ENCODE measurements at places on chromosomes 4 and X.

DNA sequence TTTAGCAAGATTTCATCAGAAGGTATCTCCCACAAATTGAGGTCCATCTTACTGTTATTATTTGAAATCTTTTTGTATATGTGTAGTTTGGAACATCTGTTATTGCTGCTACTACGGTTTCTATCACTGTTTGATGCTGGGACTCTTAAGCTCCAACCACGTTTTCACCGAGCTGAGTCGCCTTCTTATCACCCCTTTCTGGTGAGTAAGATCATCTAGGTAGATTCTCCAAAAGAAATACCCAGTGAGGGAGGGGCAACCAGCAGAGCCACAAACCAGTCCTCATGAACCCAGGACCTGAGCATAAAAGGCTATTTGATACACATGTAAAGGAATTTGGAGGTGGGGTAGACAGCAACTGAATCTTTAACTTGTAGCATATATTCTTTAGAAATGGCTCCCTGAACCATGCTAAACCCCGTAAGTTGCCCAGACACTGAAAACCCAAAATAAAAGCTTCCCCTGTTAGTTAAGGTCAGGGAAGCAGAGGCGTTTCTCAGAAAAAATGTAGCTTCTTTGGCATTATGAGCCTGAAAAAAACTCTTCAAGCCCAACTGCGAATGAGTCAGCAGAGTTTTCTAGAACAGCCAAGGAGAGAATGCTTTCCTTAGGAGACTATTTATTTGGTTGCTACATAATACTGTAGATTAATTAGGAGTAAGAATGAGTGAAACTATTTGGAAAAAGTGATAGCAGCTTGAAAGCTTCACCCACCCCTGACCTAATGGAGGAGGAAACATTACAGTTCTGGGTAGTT is 53.8 kb upstream of the ATXN3L start:
- DNase-seq, result no peak

DNA sequence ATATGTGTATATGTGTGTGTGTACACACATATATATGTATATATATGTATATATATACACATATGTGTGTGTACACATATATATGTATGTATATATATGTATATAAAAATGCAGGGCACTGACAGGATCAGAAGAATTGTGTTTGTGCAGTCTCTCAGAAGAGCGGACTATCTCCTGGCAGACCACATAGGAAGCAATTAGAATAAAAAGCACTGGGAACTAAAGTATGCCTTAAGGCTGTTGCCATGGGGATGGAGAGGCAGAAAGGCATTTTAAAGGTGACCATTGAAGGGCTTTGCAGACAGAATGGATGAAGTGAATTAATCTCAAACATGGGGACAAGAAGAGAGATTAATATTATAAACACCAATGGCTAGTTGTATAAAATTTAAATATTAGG is 33.7 kb upstream of the USP51 start:
- no peak for DNase-seq

- DNase-seq, result no peak
These were observed 133.7 kb downstream of the SOWAHB start for GRCh38 chr4:76764251-76764650.

DNA sequence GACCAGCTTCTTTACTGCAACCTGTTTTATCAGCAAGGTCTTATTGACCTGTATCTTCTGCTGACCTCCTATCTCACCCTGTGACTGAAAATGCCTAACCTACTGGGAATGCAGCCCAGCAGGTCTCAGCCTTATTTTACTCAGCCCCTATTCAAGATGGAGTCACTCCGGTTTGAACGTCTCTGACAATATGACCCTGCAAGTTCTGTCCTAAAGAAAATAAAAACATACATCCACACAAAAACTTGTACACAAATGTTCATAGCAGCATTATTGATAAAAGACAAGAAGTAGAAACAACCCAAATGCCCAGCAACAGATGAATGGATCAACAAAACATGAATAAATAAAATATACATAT is 59.5 kb upstream of the FAM9C start:
- no peak for DNase-seq

DNA sequence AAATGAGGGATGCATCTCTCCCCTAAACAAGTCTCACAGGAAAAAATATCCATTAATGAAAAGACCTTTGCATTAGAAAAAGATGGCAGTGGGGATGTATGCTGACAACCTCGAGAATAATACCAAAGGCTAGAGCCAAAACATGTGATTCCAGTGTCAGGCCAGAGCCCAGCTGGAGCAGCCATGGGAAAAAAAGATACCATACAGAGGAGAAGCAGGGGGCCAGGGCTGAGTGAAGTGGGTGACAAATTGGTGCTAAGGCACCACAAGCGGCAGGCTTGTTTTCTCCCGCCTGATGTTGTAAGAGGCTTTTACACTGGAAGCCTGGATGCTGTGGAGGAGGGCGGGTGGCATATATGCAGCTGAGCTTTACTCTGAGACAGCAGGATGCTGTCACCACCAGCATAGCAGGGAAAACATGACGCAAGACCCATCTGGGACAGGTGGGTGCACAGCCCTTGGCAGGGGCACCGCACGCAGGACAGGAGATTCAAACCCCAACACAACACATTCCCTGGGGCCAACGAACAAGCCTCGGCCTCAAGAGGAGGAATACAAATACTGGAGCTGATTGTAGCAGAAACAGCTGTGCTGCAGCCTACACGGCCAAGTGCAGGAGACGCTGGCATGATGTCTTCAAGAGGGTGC is 91.9 kb downstream of the TSPAN5 start:
- no peak for DNase-seq

DNA sequence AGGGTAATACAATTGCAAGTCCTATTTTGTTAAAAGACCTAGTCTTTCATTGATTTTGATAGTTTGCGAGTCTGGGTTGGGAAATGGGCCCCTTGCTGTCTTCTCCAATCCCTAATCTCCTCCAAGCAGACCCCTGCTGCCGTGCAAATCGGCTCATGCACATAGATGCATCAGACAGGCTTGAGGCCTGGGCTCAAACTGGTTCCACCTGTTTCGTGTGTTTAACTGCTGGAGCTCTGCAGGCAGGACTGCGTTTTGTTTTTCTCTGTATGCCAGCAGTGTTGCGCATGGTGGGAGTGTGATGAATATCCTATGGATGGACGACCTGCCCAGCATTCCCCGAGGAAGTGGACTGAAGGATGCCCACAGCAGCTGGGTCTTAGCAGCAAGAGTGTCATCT is 133.9 kb downstream of the PDGFRA start:
- DNase-seq, result no peak

GRCh38 chr4:102263024-102263787 is 82.1 kb downstream of the SLC39A8 start:
- peak; percentile 26 for DNase-seq

DNA sequence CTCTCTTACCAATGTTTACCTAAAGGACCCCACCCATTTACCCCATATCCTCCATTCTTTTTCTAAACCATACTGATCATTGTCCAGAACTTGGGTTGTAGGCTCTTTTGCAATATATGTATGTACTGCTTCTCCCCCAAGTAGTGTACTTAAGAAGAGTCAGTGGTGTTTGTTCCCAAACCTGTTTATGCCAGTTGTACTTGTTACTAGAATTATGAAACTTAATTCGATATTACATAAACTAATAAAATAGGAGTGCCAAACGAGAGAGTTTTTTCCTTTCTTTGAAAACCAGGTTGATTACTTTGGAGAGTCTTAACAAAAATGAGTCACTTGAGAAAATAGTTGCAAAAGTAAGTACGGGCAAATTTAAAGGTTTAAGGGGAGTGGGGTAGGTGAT is 96.3 kb downstream of the GEMIN8 start:
- DNase-seq, result no peak

DNA sequence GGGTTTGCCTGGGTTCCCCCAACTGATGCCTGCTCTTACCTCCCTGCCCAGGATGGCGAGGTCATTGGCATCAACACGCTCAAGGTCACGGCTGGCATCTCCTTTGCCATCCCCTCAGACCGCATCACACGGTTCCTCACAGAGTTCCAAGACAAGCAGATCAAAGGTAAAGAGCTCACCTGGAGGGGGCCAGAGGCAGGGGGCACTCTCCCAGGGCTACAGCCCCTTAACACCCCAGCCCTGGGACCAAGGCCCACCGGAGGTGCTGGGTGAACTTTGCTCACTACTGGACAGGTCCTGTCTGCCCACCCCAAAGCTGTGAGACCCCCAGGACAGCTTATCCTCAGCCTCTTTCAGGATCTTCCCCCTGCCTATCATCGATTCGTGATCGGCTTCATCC is 24.5 kb downstream of the HTRA3 start:
- DNase-seq, result no peak

DNA sequence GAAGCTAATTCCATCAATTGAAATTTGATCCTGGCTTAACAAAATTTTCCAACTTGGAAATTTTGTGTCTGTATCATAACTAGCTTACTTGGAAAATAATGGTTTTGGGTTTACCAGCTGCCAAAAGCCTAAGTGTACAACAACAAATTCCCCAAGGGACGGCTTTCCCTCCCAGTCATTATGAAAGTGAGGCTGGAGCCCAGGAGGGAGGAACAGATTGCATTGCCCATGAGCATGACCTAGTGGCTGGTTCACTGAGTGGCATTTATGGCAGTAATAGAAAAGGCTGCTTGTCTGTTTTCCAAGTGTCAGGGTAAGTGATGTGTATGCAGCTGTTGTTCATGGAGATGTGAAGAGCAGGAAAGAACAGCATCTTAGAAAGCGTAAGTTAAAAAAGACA is 70.8 kb upstream of the HHIP start:
- DNase-seq, result no peak

DNA sequence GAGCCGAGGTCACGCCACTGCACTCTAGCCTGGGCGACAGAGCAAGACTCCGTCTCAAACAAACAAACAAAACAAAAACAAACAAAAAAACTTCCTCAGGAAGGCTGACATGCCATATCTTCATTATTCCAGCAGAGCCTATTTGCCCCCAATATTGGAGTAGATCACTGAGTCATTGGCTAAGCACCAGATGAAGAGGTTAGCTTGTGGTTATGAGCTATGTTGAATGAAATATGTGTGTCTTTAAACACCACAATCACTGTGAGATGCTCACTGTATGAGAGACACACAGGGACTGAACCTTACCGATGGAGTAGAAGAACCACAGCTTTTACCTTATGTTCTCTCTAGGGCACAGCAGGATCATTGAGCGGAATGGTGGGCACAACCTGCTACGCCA is 122.1 kb upstream of the EOLA2 start:
- no peak for DNase-seq

DNA sequence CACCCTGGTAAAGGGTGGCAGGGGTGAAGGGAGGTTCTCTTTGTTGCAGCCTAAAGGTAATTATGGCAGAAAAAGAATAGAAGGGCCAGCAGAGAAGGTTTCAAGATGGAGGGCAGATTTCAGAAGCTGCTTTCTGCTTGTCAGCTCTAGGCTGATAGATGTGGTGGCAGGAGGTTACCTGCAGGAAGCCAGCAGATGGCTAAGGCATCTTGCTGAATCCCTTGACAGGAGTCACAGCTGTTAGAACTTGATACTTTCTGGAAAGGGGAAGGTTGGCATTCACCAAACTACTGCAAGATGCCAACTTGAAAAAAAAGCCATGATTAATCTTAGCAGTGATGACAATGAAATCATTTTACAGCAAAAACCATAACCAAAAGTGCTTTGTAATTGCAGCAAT is 69.5 kb upstream of the CBLL2 start:
- DNase-seq, result no peak

DNA sequence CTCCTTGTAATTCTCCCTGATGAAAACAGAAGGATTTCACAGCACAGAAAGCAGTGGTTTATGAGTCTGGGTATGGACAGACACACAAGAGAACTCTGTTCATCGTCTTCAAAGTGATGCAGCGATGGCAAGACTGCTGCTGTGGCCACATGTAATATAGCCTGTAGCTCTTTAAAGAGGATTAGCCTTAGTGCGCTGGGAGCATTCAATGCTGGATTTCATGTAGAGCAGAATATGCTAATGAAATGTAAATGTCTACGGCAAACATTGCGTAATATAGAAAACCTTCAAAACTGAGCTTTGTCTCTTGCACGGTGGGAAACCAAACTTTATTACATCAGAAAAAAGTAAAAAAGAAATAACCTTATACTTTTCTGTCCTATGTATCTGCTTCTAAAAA is 42.9 kb downstream of the ALPK1 start:
- DNase-seq, result no peak

- no peak for DNase-seq
These were observed 22.8 kb upstream of the CENPVL3 start for GRCh38 chrX:51641421-51642021.

GRCh38 chr4:24599275-24599674 is 14.9 kb upstream of the DHX15 start:
- no peak for DNase-seq

- no peak for DNase-seq
These were observed 44.5 kb downstream of the SEPTIN11 start for GRCh38 chr4:76993787-76994641.

GRCh38 chr4:97828646-97829045 is 314.6 kb downstream of the STPG2 start:
- DNase-seq, result no peak

DNA sequence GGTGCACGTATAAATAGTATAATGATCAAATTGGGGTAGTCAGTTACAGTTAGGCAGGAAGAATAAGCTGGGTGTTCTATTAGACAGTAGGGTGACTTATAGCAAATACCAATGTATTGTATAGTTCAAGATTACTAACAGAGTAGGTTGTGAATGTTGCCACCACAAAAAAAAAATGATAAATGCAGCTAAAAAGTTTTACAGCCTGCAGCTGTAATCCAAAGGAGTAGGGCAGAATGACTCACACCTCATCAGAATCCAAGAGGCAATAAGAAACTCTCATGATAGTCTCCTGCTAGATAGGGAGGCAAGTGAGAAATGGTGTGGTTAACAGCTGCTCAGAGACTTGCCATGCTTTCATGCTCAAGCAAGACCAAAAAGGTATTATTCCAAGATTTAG is 19.6 kb upstream of the TCEAL4 start:
- no peak for DNase-seq

- DNase-seq, result no peak
These were observed at the start of gene CD40LG for GRCh38 chrX:136647677-136648360. Gene CD40LG, plus strand, starts transcription at chrX:136648158. Its CDS starts 91 bp downstream, at chrX:136648249.

DNA sequence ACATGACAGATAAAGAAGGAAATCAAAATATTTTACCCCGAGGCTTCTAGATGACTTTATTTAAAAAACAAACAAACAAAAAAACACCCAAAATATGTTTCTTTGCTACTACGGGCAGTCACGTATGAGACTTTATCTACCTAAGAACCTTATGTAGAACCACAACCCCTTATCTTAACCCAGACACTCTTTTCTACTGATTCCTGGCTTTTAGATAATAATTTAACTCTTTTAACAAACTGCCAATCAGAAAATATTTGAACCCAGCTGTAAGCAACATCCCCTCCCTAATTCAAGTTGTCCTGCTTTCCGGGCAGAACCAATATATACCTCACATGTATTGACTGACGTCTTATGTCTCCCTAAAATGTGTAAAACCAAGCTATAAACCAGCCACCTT is 15.4 kb downstream of the ELOVL6 start:
- no peak for DNase-seq

GRCh38 chr4:169758401-169758962 is 738 bp upstream of the HPF1 start:
- no peak for DNase-seq

Measured in HuH-7.5 (cell line).